Activated CD8-positive, alpha-beta memory T cell treated with anti-CD3 and anti-CD28 coated beads for 48 hours (primary cell): ENCODE measurements at places on chromosomes 7 and 10.

DNA sequence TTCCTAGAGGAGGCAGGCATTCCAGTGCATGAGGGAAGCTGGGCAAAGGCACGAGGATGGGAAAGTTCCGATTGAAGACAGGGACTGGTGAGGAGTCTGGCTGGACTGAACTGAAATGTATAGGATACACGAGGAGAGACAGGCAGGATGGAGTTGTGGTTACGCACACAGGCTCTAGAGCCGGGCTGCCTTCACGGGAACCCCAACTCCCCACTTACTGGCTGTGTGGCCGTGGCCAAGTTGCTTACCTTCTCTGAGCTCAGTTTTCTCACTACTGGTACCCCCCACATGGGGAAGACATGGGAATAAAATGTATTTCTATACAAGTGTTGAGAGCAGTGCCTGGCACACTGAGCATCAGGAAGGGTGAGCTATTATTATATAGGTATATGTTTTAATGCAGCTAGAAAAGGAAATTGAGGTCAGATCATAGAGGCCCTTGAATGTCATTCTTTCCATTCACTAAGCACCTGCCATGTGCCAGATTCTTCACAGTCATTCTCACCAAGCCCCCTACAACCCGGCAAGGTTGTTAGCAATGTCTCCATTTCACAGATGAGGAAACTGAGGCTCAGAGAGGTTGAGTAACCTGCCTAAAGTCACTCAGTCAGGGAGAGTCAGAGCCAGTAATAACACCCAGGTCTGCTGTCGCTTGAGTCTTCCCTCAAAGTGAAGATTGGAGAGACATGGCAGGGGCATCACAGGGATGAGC is 9.7 kb downstream of the CHST3 start:
- no peak for DNase-seq

GRCh38 chr7:41149576-41149975 is 553.3 kb downstream of the INHBA start:
- no peak for DNase-seq

GRCh38 chr7:40733578-40733977 is 598.8 kb downstream of the SUGCT start:
- no peak for DNase-seq

GRCh38 chr7:28629216-28629842 is 217.0 kb downstream of the CREB5 start:
- no peak for DNase-seq

GRCh38 chr7:2873686-2874551 is 29.8 kb upstream of the GNA12 start:
- DNase-seq: no peak

- no peak for DNase-seq
These were observed 64.3 kb downstream of the VIM start for GRCh38 chr10:17292375-17292774.

DNA sequence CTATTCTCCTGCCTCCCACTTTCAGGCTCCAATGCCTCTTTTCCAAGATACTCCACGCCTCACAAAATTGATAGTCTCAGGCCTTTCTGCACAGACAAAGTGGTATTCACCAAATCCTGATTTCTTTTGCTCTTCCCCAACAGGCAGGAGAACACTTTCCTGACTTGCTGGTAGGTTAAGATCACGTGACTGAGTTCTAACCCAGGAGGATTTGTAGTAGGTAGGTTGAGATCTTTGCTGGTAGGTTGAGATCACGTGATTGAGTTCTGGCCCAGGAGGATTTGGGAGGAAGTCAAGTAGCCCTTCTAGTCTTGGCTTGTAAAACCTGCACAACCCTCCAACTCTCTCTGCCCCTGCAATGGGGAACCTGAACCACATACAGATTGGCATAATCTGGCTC is 741.5 kb downstream of the TYW1 start:
- no peak for DNase-seq

GRCh38 chr10:535952-536351 is 153.5 kb downstream of the DIP2C start:
- no peak for DNase-seq

DNA sequence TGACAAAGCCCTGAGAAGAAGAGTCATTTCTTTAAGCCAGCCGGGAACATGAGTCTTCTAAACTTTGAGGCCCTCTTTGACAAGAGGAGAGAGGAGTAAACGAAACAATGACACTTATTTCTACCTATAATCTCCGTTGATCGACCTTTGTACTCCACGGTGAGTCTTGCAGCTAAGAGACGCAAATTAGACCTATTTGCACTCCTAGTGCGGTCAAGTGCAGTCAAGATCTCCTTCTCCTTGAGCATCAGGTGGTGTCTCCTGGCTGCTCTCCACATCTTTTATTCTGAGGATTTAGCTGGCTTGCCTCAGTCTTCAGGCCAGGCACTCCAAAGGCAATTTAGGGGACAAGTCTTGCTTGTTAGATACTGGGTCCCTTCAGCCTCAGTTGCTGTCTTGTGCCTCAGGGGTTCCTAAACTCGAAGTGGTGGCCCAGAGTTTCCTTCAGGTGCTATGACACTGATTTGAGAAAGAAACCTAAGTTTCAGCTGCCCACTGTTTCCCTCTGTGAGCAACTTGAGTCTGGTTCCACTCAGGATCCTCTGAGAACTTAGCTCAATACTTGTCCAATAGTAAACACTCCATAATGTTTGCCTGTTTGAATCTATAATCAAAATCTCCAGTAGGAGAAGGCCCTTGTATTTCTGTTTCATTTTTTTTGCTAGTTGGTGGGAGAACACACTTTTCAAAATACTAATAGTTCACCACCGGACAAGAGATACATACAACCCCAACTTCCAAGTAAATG is 312.9 kb downstream of the RNLS start:
- no peak for DNase-seq

DNA sequence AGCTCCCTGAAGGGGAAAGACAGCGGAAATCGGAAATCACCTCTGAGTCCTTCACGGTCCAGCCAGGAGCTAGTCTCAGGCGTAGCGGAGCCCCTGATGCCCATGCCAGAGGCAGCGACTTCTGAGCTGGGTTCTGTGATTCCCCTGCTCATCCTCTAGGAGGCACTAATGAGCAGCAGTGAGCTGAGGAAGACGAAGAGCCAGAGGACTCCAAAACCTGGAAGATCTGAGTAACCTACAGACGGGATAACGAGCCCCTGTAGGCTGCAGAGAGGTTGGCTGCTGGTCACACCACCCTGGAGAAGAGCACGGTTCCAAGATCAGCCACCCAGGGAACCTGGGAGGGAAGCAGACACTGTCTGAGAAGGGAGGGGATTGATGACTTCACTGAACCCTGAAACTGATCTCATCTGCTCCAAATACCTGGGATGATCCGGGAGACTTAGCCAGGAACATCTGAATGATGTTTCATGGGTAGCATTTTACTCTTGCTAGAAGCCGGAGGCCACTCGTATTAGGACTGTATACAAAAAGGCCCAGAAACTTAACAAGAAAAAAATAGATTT is 304.1 kb downstream of the PAXIP1 start:
- DNase-seq: no peak

DNA sequence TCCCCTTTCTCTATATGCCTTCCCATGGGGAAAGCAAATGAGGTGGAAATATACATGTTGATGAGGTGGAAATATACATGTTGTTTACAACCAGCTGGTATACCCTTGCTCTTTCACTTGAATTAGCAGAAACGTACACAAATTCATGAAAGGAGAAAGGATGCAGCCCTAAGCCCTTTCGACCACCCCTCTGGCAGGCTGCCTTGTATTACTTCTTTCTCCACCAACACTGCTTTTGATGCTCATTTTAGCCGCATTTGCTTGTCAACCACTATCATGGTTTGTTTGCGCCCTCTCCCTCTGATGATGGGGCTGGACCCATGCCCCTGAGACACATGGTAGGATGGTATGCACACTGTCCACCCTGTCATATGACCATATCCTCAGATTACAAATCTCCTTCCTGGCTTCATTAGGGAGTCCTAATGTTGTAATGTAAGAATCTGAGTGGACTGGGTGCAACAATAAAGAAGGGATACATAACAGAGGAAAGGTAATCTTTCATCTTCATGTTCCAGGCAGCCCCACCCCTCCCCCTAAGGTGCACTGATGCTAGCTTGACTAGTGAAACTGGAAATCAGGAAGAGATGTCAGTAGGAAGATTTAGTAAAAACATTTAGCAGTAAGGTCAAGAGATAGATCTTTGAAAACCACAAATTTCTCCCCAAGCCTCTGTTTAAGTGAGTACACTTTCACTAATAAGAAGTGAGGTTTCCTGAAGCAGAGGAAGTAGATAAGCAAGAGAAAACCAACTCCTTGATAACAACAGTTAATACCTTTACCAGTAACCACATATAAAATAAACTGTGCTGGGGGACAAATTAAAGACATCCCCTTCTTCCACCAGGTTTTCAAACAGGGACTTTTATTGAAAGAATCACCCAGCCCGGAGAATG is 536.8 kb upstream of the NRP1 start:
- no peak for DNase-seq

DNA sequence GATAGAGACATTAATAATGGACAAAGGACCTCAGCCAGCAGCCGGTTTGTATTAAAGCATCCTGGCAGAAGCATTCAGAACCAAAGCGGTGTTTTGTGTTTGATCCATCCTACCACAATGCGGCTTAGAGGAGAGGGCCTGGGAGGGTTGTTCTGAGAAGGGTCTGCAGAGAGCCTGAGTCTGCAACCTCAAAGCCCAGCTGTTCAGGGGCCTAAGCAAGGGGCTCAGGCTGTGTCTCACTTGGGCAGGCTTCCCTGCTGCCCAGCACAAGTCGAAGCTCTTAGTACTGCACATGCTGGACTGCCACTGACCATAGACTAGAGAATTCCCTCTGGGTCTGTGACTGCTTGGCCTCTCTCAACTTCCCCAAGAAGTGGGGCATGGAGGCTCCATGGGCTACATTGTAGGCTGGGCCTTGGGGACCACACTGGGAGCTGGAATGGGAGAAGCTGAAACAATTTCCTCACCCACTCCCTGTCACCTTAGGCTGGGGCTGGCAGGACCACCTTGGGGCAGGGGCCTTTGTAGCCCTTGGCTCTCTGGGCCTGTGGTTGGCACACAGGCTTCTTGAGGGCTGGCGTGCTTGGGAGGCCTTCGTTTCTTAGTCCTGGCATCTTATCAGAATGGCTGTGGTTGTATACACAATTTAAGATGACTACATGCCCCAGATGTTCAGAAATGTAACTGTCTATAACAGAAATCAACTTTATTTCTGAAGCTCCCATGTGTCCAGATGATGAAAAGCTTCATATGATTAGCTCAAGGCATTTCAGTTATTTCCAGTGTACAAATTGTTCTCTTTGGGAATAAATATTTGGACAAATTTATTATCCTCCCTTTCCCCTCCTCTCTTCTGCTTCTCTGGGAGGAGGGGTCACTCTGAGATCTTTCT is 44.5 kb downstream of the LRRC18 start:
- no peak for DNase-seq

- DNase-seq: no peak
These were observed 38.7 kb upstream of the NRBF2 start for GRCh38 chr10:63094405-63094804.

GRCh38 chr7:47394751-47395252 is 187.1 kb downstream of the TNS3 start:
- no peak for DNase-seq
